ENCODE measurements at places on chromosomes 11 and 22. TPM values are rescaled to one million over a fixed set of nuclear protein-coding genes. Genes with fewer than 3 reads are reported as not detected.

GRCh38 chr22:17902960-17903359 lies 121.4 kb downstream of the MICAL3 start:
- no peak for DNase-seq

The SF3A1 gene
- polyA plus RNA-seq, result 15.8 TPM

GRCh38 chr11:10511181-10511621 lies 29.8 kb downstream of the RNF141 start:
- no peak for DNase-seq

The AP2A2 gene
- 48.8 TPM for polyA plus RNA-seq

The TST gene
- polyA plus RNA-seq, result 107 TPM

The RELA gene
- 65.8 TPM for polyA plus RNA-seq

DNA sequence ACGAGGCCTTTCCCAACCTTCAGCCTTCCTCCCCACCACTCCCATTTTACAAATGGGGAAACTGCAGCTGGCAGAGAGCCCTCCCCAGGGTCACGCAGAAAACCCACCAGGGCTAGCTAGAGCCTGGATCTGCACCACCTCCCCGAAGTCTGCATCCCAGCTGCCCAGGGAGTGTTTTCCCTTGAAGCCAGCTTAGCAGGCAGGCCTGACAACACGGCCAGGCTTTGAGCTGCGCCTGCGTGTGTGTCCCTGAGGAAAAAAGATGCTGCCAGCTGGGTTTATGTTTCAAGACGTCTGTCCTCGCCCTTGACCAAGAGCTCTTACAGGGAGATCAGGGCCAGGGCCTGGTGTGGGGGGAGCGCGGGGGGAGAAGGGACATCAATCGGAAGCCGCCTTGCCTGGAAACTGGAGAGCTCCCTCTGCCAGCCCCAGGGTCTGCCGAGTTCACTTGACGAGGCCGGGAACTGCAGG lies 20.3 kb downstream of the WNT11 start:
- DNase-seq, result peak; percentile 94

DNA sequence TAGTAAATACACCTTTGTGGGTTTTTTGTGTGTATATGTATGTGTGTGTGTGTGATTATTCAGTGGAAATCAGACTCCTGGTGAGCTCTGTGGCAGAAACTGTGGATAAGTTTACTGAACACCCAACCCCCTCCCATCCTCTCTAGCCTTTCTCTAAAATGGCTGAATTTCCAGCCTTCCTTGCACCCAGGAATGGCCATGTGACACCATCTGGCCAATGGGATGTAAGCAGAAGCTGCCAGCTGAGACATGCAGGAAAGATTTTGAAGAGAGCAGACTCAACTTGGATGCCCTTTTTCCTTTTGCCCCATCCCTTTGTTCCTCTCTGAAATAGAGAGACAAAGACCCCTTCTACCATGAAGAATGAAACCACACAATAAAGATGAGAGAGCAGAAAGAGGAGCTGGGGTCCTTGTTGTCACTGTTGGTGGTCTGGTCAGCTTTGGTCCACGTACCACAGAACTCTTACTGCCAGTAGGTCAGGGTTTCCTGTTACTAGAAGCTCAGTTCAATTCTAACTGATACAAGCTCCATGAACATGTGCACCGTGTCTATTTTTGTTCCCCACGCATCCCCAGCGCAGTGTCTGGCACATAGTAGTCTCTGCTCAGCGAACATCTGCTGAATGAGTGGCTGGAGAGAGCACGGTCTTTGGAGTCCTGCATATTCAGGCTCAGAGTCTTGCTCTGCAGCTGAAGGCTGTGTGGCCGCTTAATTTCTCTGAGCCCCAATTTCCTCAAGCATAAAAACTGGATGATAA lies 57.5 kb downstream of the SEZ6L start:
- DNase-seq, result no peak

DNA sequence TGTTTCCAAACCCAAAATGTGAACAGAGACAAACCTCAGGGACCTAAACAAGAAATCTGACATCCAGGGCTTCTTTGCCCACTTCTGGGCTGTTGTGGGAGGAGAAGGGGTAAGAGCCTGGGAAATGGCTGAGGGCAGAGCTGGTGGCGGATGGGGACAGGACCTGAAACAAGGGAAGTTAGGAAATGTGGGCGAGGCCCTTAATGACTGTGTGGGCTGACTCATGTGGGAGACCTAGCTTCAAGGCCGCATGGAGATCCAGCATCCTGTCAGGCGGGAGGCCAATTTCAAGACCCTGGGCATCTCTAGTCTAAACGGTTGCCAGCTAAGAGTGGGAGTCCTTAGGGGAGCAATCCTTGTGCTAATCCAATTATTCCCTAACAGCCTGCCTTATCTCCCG lies 2.1 kb upstream of the OAF start:
- DNase-seq, result peak; percentile 45

DNA sequence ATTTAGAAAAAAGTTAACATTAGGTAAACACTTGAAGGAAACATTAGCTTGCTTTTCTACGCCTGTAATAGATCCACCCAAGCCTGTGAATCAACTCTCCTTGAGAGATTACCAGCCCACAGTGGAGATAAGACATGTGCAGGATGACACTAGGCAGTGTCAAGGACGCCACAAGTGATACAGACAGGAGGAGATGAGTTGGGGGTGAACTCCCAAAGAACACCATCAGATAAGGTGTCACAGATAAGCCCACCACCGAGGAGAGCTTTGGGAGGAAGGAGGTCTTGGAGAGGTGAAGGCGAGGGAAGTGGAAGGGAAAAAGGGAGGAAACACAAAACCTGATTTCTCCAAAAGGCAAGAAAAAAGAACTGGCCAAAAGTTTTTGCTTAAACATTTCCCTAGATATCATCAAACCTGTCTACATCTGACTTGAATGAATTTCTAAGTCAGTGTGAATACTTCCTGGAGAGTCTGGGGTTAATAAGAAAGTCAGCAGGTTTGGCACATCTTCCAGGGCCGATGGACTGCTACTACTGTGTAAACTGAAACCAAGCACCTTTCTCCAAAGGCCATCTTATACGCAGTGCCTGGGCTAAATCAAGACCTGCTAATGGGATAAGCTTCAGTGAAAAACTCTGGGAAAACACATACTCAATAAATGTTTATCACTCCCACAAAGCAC lies 15.5 kb downstream of the CLTCL1 start:
- DNase-seq, result no peak

- DNase-seq, result no peak
Observed at GRCh38 chr22:38957046-38957770, at the start of gene APOBEC3A. TSS of gene APOBEC3A (plus strand) at chr22:38957609. CDS start at chr22:38957692, 83 bp downstream.

DNA sequence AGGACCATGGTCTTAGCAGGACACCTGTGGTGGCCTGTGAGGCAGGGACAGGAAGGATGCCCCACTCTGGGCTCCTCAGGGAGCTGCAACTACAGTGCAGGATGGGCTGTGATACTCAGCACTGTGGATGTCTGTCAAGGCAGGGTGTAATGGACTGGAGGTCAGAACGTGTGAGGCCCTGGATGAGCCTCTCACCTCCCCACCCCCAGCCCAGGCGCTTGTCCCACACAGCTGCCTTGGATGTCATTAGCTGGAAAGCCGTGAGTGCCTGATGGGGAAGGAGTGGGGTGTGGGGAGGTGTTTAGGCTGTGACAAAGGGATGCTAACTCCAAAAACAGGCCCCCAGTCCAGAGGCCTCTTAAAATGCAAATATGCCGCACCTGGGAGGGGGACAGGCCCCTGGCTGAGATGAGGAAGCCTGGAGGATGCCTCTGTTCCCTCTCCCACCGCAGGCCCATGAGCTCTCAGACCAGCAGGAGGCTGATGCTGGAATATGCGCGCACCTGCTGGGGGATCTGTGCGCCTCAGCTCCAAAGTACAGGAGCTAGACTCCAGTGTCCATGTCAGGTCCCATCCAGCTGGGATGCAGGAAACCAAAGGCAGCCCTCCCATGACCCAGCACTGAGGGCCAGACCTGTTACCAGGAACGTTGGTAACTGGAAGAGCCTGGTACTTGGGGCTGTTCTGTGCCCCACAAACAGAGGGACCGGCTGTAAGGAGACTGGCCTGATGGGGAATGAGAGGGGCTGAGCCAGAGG lies 25.1 kb downstream of the RSPH14 start:
- no peak for DNase-seq

DNA sequence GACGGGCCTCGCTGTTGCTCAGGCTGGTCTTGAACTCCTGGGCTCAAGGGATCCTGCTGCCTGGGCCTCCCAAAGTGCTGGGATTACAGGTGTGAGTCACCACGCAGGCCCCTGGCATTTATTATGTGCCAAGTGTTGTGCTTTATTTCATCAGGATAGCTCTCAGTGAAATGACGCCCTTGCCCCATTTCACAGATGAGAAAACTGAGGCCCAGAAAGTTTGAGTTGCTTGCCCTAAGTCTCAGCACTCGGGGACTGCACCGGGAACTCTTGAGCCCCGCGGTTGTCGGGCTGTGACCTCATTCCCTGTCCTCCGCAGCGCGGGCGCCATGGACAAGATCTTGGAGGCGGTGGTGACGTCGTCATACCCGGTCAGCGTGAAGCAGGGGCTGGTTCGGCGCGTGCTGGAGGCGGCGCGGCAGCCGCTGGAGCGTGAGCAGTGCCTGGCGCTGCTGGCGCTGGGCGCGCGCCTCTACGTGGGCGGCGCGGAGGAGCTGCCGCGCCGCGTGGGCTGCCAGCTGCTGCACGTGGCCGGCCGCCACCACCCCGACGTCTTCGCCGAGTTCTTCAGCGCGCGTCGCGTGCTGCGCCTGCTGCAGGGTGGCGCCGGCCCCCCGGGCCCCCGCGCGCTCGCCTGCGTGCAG lies 7.3 kb downstream of the USP35 start:
- peak; percentile 15 for DNase-seq

- DNase-seq, result peak; percentile 86
Observed at GRCh38 chr11:43833657-43834073, 47.0 kb upstream of the ALKBH3 start.

The NRXN2 gene
- polyA plus RNA-seq, result 0.56 TPM

GRCh38 chr11:10778217-10778970 lies 27.3 kb downstream of the CTR9 start:
- no peak for DNase-seq

- no peak for DNase-seq
Observed at GRCh38 chr11:89321401-89321800, 143.7 kb downstream of the TYR start.

DNA sequence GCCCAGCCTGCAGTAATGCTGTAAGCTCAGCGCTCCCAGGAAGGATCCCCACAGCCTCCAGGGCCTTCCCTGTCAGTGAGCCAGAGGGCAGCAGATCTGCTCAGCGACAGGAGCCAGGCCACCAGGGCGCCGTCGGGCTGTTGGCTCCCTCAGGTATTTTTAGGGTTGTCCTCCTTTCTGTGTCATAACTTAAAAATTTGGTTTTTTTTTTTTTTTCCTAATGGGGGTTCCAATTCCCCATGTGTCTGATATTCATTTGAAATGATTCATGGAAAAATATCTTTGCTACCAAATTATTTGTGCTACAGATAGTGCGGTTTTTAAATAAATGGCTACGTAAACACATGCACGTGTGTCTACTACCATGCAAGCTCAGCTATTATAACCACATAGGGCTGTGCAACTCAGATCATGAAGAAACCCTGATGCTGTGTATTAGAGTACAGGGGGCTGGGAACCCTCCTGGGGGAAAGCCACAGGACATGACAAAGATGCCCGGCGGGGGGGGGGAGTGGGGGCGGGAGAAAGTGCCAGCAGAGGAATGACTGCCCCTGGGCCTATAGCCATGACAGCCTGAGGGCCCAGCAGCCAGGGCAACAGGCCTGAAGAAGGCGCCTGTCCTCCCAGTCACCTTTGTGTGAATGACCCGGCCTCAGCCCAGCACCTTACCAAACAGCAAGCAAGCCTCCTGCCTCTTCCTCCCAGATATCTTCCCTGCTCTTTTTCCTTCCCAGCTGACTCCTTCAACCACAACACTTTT lies 89.3 kb downstream of the NAT10 start:
- no peak for DNase-seq

The TBX1 gene
- 5.6 TPM for polyA plus RNA-seq

GRCh38 chr22:36424901-36425579 lies 37.3 kb upstream of the MYH9 start:
- DNase-seq, result no peak

The IFITM10 gene
- 0.93 TPM for polyA plus RNA-seq

- peak; percentile 48 for DNase-seq
Observed at GRCh38 chr11:37108436-37109285, 510.6 kb upstream of the RAG2 start.

GRCh38 chr11:64534391-64534801 lies 56.6 kb upstream of the SLC22A12 start:
- DNase-seq, result no peak

GRCh38 chr11:1449490-1450243 lies 36.9 kb downstream of the MOB2 start:
- no peak for DNase-seq

DNA sequence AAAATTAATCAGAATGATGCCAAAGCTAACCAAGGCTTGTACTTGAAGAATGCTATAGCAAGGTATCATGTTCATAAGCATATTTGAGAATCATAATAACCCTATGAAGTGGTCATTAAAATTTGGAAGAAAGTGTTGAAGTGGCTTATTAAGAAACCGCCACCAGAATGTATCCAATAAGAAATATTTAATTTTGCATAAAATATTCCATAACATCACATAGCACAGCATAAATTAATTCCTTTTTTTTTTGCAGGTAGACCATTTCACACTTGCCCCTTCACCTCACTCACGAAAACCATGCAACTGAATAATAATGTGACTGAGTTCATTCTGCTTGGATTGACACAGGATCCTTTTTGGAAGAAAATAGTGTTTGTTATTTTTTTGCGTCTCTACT lies at the start of gene OR4C16:
OR4C16 (plus strand) TSS at position 301 of the 400 bp plus-strand sequence; CDS start at position 301, 0 bp downstream.
- DNase-seq, result no peak

DNA sequence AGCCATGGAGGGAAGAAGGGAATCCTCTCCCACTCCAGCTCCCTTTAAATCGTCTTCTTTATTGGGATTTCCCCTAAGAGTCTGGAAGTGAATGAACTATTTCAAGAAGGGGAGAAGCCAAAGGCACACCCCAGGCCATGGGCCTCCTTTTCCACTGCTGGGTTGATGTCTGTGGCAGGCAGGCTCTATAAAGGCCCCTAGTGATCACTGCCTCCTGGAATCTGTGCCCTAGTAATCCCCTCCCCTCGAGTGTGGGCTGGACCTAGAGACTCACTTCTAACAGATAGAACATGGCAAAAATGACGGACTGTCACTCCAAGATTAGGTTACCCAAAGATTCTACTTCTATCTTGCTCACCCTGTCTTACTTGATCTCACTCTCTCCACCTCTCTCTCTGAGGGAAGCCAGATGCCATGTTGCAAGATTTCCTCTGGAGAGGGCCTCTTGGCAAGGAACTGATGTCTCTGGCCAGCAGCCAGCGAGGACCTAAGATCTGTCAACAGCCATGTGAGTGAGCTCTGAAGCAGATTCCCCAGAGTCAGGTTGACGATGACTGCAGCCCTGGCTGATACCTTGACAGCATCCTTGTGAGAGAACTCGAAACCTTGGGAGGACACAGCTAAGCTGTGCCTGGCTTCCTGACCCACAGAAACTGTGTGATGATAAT lies 444.8 kb downstream of the SOX6 start:
- peak; percentile 78 for DNase-seq

DNA sequence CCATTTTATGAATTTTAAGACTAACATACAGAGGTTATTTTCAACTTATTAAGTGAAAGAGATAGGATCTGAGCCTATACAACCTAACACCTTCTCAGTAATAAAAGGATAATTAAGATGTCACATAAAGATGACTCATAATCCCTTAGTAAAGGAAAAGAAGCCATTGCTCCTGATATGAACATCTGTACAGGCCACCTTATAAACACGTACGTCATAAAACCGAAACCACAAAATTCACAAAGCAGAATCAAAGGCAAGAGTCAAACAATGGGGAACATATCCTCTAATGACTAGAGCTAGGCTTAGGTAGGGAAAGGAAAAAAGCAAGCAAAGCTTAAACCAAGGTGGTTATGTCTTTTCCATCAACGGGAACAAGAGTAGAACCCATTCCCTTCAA lies 103.5 kb downstream of the KCNA4 start:
- DNase-seq, result no peak

- DNase-seq, result no peak
Observed at GRCh38 chr22:44286646-44287045, 26.1 kb downstream of the SHISAL1 start.

The CECR2 gene
- polyA plus RNA-seq, result 3.0 TPM
